ENCODE measurements at places on chromosomes 7 and 10.

- DNase-seq, result no peak
These were observed 40.3 kb upstream of the TRIM8 start for GRCh38 chr10:102603946-102604345.

GRCh38 chr7:95840953-95841950 lies 68.9 kb downstream of the DYNC1I1 start:
- DNase-seq, result no peak

DNA sequence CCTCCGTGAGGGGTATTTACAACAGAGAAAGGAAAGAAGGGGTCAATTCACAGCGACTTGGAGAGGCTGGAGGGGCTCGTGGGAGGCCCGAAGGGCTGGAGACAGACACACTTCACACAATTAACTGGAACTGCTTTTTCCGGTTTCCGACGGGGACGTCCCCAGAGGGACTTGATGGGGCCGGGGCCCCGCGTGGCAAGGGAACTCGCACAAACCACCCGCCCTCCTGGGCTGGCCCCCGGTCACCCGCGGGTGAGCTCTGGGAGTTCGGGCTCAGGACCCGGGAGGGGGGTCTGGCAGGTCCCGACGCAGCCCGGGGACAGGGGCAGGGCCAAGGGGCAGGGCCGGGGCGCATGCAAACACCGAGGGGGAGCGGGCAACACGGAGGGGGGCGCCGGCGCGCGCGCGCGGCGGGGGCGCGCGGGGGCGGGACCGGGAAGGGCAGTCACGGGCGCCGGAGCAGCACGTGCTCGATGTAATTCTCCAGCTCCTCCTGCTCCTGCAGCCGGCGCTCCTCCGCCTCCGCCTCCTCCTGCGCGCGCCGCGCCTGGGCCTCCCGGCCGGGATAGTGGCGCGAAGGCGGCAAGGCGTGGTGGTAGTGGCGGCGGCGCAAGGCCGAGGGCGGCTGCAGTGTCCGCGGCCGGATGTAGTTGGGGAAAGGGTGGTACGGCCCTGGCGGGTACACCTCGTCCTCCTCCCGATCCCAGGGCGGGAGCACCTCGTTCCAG lies 2.7 kb downstream of the VGF start:
- peak; percentile 83 for DNase-seq

DNA sequence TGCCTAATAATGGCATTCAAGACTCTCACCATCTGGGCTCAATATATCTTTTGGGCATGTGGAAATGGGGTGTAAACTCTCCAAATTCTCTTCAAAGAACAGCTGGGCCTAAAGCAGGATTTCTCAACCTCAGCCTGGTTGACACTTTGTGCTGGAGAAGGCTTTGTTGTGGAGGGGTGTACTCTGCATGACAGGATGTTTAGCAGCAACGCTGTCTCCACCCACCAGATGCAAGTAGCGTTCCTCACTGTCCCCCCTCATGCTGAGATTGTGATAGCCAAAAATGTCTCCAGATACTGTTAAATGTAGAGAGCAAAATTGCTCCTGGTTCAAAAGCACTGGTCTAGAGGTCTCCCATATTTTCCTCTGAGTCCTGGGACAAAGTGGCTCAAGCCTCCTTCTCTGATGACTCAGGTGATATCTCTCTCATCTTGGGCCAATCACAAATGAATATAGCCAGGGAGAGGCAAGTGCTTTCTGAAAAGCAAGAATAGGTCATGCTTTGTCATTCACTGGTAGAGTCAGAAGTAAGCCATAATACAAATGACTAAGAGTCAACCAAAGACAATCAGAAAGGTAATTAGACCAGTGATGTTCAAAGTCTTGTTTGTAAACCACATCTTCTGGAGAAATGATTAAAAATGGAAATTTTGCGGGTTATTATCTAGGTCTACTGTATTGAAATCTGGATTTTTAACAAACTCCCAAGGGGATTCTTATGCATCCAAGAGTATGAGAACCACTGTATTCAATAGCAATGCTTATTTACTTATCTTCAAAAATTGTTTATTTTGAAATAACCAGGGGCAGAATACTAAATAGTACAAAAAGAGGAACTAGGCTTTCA lies 330.8 kb downstream of the PTEN start:
- peak; percentile 90 for DNase-seq

DNA sequence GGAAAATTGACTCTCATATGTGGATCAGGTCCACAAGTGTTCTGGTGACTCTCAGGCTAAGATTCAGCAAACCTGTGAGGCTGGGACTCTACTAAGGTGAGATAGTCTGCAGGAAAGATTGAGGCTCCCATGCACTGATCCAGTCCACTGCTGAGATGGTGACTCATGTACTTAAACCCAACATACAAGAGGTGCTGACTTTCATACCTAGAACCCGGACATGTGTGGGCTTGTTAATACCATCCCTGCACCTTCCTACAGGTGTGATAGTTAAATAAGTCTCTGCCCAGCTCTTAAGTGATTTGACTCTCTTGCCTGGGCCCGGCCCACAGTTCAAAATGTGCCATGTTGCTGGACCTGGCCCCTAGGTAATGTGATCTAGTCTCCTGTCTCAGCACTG lies 27.1 kb upstream of the ZNF107 start:
- DNase-seq, result no peak

DNA sequence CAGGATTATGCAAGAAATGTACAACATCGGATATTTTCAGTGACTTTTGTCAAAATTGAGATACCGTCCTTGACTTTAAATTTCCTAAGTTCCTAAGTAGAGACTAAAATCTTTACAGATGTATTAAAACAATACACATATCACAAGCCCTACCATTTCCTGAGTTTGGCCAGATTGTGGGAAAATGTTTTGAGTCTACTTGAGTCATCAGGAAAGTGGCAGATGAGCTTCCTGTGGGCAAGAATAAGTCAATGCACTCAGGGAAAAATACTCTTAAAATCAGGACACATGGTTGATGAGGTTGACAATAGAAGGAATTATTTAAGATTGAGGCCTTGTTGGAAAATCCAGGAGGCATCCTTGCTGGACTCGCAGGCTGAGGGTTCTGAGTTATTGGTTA lies 162.5 kb downstream of the SNX10 start:
- no peak for DNase-seq

DNA sequence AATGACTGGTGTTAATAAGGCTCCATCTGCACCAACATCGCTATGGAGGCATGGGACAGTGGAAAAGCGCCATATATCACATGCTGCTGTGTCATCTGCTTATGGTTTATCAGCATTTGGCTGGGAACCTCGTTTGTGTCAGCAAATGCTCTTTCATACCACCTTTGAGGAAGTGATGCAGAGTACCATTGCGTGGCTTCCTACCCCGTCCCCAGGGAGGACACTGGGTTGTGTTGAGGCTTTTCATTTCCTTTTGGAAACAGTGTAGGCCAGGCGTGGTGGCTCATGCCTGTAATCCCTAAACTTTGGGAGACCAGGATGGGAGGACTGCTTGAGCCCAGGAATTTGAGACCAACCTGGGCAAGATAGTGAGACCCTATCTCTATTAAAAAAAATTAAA lies 6.8 kb downstream of the TACR2 start:
- DNase-seq, result peak; percentile 20

DNA sequence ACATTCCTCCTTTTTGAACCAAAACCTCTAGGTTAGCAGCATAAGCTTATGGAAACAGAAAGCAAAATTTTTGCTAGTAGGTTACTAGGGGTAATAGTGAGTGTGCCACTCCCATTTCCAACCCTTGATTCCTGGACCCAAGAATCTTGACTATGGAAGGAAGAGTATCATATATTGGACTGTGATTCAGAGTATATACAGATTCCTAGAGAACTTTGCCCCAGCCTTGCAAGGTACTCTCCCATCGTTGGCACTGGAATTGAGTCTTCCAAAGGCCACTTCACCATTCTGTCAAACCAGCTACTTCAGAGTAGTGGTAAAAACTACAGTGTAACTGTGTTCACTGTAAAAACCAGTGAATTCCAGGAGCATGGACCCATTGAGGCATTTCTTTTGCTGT lies 69.4 kb downstream of the LRRC17 start:
- DNase-seq, result no peak

- no peak for DNase-seq
These were observed 127.0 kb upstream of the JCAD start for GRCh38 chr10:30186371-30186875.

- no peak for DNase-seq
These were observed 1080.9 kb downstream of the SORCS1 start for GRCh38 chr10:106083572-106083971.

GRCh38 chr7:117025891-117026290 lies 72.6 kb downstream of the ST7 start:
- no peak for DNase-seq

DNA sequence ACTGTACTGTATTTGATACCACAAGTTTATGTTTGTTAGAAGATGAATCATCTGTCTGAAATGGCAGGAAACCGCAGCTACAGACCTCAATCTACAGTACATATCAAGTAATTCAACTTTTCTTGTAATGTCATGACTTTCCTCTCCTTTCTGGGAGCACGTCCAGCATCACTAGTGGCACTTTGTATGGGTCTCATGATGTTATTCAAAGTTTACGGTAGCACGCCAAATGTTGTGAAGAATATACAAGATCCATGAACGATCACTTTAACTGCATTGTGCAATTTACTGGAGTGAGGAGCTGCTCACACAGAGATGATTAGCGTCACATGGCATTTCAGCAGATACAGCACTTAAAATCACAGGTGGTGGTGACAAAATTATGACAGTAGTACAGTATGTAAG lies 257.8 kb upstream of the GNAI1 start:
- no peak for DNase-seq

DNA sequence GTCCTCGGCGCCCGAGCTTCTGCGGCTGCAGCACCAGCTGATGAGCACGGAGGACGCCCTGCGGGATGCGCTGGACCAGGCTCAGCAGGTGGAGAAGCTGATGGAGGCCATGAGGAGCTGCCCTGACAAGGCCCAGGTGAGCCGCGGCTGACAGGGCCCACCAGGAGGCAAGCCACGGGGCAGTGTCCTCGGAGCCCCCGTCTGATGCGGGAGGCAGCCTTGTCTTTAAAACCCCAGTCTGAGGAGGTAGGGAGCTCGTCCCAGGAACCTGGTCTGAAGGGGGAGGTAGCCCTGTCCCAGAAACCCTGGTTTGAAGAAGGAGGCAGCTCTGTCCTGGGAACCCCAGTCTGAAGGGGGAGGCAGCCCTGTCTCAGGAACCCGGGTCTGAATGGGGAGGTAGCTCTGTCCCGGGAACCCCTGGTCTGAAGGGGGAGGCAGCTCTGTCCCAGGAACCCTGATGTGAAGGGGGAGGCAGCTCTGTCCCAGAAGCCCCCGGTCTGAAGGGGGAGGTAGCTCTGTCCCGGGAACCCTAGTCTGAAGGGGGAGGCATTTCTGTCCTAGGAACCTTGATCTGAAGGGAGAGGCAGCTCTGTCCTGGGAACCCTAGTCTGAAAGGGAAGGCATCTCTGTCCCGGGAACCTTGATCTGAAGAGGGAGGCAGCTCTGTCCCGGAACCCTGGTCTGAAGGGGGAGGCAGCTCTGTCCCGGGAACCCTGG lies 53.1 kb upstream of the GTF2IRD1 start:
- no peak for DNase-seq

DNA sequence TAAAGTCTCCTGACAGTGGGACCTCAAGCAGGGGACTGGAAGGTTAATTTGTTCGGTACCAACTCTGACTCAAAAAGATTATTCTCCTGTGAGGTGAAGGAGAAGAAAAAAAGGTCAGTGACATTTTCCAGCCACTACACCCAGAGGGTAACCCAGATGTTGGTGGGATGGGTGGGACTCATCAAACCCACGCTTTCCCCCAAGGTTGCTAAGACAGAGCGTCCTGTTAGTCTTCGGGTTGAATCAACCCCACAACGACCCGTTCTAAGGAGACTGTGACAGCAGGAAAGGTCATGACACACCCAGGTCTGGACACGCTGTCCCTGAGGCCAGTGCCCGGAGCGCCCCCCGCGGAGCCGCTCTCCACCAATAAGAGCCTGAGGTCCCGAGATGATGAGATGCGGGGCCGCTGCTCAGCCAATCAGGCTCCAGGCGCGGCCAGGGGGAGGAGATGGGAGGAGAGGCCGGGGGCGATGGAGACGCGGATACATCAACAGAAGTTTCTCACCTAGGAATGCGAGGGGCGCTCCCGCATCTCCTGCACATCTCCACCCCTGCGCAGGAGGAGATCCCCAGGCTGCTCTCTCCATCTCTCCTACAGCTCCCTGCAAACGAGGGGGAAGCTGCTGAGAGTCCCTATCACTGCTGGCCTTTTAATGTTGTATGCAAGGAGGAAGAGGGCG lies at the start of gene WNT16:
Gene WNT16, plus strand, starts transcription at position 493 of the 683 bp plus-strand sequence. CDS start 293 bp downstream, outside the sequence.
- DNase-seq, result no peak

DNA sequence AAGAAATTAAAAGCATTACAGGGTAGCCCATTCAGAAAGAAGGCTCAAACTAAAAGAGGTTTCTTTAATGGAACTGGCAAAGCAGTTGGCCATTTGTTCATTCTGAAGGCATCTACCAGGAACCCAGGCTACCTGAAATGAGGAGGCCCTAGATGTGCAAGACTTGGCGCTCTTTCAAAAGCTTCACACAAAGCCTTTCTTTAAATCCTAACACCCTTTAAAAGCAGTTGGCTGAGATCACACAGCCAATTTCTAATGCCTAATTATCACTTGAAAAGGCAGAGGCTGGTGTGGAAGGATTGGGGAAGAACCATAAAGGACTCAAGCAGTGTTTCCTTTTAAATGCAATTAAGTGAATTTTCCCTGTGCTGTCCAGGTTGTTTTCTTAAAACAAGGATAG lies 23.2 kb downstream of the PPP1R17 start:
- no peak for DNase-seq

DNA sequence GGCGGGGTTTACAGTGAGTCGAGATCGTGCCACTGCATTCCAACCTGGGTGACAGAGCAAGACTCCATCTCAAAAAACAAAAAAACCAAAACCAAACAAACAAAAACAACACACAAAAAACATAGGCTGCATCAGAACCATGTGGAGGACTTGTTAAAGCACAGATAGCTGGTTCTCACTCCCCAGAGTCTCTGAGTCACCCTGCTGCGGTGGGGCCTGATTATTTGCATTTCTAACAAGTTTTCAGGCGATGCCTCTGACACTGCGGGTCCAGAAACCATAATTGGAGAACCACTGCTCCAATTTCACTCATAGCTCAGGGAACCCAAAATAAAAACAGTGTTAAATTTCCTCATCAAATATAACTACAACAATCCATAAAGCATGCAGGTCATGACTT lies 816.7 kb downstream of the MAGI2 start:
- DNase-seq, result no peak

- DNase-seq, result no peak
These were observed 1.5 kb upstream of the RALA start for GRCh38 chr7:39621784-39622411.

GRCh38 chr7:4888161-4888560 lies 4.6 kb upstream of the RADIL start:
- no peak for DNase-seq

DNA sequence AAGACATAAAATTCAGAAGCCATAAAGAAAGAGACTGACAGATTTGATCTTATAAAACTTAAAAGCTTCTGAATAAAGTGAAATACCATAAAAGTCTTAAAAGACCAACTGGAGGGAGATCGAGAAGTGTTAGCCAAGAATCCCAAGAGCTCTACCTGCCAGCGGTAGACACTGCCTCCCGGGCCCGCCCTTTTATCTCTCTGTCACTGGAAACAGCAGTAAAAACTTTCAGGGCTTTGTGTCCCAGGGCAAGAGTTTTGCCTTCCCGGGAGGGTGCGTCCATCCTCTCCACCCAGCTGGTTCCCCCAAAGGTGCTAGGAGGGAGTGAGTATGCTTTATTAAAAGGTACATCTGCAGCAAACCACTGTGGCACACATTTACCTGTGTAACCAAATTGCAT lies 5.8 kb downstream of the PLA2G12B start:
- no peak for DNase-seq

Data from DND-41 (cell line).